ENCODE measurements at places on chromosomes 5 and 9. TPM values are rescaled to one million over a fixed set of nuclear protein-coding genes. Genes with fewer than 3 reads are reported as not detected.
A peak's percentile ranks its signal among the peaks of the same experiment; 100 is the strongest.

CCL27 gene
- total RNA-seq = 0.80 TPM

LTC4S gene
- 0.48 TPM for total RNA-seq

CARTPT gene
- total RNA-seq = not detected

SMIM27 gene
- total RNA-seq = 18.5 TPM

PTGR1 gene
- total RNA-seq = 4.7 TPM

PCDHGA5 gene
- total RNA-seq = not detected

SHISAL2B gene
- not detected for total RNA-seq

DNA sequence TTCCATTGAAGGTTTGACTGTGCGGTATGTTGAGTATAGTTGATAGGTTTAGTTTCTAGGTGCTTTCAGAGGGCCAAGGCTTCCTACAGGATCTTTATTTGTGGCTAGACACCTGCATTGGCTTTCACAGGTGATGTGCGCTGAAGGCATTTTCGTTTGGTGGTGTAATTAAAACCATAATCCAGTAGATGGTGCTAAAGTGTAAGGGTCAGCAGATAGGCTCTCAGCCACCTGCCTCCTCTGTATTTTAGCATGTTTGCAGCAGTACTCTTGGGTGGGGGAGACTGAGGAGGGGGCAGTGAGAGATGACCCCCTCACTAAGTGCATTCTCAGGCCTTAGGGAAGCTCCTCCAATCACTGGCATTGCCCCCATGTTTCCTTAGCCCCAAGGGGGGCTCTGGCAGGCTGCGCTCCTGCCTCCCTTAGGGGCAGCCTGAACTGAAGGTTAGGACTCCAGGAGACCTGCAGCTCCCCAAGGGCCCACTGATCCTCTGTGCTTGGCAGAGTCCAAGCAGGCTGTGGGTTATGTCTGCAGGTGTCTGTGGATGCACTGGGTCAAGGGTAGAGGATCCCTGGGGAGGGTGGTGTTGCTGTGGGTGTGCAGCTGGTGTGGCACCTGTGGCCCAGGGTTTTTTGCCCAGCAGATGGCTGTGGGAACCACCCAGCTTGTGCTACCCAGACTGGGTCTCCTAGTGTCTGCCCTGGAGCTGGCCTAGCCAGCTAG lies 23.4 kb downstream of the CDK20 start:
- no peak for DNase-seq

DNA sequence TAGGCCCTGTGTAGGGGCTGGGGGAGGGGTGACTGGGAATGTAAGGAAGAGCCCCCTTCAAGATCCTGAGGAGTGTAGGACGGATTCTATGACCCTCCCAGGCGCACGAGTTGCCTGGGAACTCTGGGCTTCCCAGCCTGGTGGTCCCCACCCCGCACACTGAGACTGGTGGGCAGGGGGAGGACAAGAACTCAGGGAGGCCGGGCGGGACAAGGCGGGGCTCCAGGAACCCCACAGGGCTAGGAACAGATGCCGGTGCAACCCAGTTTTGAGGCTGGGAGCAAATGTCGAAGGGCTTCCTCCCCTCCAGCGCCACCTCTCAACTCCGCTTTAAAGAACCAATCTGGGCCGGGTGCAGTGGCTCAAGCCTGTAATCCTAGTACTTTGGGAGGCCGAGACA lies 1.3 kb upstream of the VDAC1 start:
- no peak for DNase-seq

- DNase-seq = peak; percentile 25
These were observed 70.2 kb downstream of the ANKRD33B start for GRCh38 chr5:10634050-10634449.

DNA sequence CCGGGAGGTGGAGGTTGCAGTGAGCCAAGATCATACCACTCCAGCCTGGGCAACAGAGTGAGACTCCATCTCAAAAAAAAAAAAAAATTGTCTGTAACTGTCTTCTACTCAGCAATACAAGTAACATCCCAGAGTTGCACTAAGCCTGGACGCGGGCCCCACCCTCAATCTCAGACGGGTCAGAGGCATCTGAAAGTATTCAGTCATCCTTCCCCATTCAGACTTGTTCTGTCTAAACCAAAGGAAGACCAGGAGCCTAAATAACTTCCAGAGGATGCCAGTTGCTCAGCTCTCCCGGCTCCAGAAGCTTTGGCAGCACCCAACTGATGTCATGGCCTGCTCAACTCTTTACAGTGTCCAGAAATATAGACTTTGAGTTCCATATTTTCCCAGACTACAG lies 218.6 kb downstream of the AUH start:
- DNase-seq = no peak

DNA sequence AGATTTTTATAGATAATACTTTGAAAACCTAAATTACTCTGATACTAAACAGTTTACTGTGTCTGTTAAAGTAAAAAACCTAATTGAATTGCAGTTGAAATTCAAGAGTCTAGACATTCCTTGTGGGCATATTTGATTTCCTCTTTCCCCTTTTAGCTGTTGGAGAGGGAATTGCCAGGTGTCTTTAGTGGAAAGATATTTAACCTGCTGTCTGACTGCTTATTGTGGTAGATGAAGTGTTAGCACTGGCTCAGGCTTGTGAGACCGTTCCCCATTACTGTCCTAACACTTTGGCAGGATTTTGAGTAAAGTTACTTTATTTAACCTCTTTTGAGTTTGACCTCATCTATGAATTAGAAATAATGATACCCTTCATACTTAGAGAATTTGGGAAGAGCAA lies 16.4 kb downstream of the MAP3K1 start:
- no peak for DNase-seq

GRCh38 chr5:114418176-114419066 lies 56.6 kb downstream of the KCNN2 start:
- DNase-seq = no peak

- no peak for DNase-seq
These were observed 1.6 kb downstream of the RAD23B start for GRCh38 chr9:107284636-107285035.

- DNase-seq = peak; percentile 38
These were observed 2.6 kb upstream of the SEMA6A start for GRCh38 chr5:116577064-116577788.

- no peak for DNase-seq
These were observed 180.2 kb downstream of the AOPEP start for GRCh38 chr9:94906713-94907112.

- no peak for DNase-seq
These were observed 238.5 kb upstream of the FBXL7 start for GRCh38 chr5:15261269-15261995.

DNA sequence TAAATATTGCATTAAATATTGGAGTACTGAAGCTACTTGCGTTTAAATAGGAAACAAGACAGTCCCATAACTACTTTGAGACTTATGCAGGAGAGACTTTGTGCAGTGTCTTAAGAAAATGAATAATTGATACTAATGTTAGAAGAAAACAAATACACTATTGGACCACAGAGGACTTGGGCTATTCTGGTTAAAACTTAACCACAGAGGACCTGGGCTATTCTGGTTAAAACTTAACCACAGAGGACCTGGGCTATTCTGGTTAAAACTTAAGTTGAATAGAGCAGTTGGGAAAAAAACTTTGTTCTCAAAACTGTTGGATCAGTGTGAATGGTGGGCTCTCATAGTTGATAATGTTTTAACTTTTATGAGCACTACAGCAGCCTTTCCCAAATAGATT lies 141.7 kb downstream of the WDR70 start:
- no peak for DNase-seq

DNA sequence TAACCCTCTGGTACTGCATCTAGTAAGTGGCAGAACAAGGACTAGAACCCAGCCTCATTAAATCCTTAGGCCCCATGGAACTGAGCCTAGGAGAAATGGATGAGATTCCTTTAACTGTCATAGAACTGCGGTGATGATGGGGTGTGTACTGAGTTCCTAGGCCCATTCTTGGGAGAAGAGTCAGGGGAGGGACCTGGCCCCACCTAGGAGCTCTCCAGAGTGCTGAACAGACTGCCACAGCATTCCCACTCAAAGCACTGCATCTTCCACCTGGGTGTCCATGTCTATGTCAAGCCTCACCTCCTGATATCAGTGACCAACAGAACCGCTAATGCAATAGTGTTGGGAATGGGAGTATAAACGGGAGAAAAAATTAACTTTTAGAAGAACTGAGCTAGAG lies 36.6 kb downstream of the TTLL11 start:
- peak; percentile 12 for DNase-seq

DNA sequence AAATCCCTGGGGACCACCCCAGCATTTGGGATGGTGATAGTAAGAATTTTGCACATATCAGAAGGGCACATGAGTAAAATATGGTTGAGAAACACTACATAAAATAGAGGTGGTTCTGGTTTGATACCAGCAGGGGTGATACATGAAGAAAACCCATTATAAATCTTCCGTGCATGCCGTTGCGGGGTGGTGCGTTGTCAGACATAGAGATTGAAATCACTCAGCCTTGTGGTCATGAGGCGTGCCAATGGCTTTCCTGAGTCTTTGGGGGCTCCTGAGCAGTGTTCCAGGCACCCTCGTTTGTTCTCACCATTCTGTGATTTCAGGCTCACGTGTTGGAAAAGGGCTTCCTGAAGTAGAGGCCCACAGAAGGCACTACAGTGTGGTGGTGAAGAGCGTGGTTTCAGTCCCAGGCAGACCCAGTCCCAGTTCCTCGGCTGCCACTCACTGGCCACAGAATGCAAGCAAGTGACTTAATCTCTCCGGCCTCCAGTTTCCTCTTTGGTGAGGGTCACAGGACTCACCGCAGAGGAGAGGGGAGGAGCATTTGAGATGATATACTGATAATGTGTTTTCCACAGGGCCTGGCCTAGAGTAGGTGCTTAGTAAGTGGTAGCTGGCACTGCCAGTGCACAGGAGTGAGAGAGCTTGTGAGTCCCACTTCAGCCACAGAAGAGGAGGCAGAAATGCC lies 20.5 kb upstream of the GLRX start:
- peak; percentile 84 for DNase-seq

DNA sequence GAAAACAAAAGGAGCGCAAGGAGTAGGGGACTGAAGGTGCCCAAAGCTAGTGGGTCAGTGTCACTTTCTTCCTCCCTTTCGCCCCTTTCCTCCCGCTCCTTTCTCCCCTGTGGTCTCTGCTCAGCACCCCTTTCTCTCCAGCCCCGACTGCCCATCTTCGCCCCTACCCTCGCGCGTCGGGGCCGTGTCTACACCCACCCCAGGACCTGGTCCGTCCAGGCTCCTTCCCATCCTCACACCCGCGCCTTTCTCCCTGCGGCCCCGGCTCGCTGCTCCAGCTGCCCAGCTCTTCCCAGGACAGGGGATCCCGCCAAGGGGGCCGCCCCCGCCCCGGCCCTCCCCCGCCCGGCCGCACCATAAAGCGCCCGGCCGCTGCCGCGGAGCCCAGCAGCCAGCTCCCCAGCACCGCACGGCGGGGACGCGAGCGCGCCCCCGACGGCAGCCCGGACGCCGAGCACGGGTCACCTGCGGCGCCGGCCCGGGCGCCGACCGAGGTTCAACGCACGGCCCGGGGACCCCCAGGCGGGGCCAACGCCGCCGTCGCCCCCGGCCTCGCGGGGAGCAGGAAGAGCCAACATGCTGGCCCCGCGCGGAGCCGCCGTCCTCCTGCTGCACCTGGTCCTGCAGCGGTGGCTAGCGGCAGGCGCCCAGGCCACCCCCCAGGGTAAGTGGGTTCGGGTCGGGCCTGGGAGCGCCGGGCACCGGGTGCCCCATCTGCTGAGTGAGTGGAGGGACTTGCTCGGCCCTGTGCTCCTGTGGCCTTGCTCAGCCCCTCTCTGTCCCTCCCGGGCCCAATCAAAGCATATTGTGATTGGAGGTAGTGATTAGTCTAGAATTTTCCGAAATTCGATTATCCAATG lies at the start of gene THBS4:
Gene THBS4 (plus strand): TSS at position 387 of the 860 bp plus-strand sequence. CDS start 190 bp downstream, at position 577.
- no peak for DNase-seq

- no peak for DNase-seq
These were observed 1941.4 kb upstream of the NUDT12 start for GRCh38 chr5:105503950-105504349.

DNA sequence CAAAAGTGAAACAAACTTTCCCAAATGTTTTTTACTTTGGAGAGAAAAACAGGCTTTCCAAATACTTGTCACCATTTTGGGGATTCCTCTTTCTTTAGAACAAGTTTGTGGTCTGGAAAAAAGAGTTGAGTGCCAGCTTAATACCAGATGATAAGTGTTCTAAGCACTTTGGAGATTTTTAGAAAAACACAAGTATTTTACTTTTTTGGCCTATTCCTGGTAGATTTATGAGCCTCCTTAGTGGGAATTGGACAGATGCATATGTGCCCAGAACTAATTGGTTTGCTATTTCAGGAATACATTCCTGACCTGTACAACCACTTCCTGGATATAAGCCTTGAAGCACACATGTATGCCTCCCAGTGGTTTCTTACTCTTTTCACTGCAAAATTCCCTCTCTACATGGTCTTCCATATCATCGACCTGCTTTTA lies 40.5 kb downstream of the GPR21 start:
- DNase-seq = no peak

Data from activated CD4-positive, alpha-beta memory T cell treated with anti-CD3 and anti-CD28 coated beads for 36 hours (primary cell).